Thoracic aorta (tissue), 2 donors: ENCODE measurements at places on chromosomes 1 and 21. TPM values are rescaled to one million over a fixed set of nuclear protein-coding genes. Genes with fewer than 3 reads are reported as not detected.
A peak's percentile ranks its signal among the peaks of the same experiment; 100 is the strongest.

IL22RA1 gene
- 0.21 TPM for total RNA-seq

SPTA1 gene
- not detected for total RNA-seq

SEC16B gene
- total RNA-seq: 6.8 TPM

FMO5 gene
- total RNA-seq: 1.9 TPM

TP73 gene
- total RNA-seq: not detected

PHTF1 gene
- 21.2 TPM for total RNA-seq

MX2 gene
- total RNA-seq: 22.4 TPM

S100A6 gene
- 608 TPM for total RNA-seq

LRRC38 gene
- not detected for total RNA-seq

SLAMF7 gene
- total RNA-seq: 0.71 TPM

DHX9 gene
- 62.7 TPM for total RNA-seq

THEM5 gene
- total RNA-seq: not detected

ASAP3 gene
- 28.2 TPM for total RNA-seq

CXADR gene
- not detected for total RNA-seq

RLF gene
- total RNA-seq: 22.5 TPM

GRCh38 chr1:6261615-6261995 lies 707 bp upstream of the GPR153 start:
- DNase-seq: no peak

GRCh38 chr1:152901631-152902030 lies 6.7 kb upstream of the IVL start:
- DNase-seq: no peak

- DNase-seq: no peak
Measured at GRCh38 chr1:98277118-98277517, 356.3 kb upstream of the DPYD start.

GRCh38 chr1:111441573-111442192 lies 7.4 kb downstream of the WDR77 start:
- DNase-seq: no peak

GRCh38 chr1:174534789-174535188 lies 87.0 kb downstream of the GPR52 start:
- DNase-seq: no peak

GRCh38 chr1:203126151-203126865 lies 1.2 kb upstream of the ADORA1 start:
- DNase-seq: no peak

DNA sequence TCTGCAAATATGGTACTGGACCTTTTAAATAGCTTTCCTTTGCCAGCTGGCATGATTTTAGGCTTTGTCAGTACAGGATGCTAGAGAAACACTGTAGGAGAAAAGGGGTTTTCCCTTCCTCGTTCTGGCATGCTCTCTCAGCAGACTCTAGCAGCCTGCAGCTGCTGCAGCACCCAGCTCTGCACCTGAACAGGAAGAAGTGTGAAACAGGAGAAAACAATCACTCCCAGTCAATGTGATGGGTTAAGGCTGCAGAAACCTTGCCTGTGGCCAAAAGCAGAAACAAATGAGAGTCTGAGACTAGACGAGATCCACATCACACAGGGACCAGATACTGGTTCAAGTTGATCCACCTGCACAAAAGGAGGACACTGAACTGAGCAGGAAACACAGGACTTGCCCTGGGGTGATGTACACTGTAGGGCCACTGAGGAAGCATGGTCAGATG lies 21.2 kb downstream of the OVGP1 start:
- no peak for DNase-seq

DNA sequence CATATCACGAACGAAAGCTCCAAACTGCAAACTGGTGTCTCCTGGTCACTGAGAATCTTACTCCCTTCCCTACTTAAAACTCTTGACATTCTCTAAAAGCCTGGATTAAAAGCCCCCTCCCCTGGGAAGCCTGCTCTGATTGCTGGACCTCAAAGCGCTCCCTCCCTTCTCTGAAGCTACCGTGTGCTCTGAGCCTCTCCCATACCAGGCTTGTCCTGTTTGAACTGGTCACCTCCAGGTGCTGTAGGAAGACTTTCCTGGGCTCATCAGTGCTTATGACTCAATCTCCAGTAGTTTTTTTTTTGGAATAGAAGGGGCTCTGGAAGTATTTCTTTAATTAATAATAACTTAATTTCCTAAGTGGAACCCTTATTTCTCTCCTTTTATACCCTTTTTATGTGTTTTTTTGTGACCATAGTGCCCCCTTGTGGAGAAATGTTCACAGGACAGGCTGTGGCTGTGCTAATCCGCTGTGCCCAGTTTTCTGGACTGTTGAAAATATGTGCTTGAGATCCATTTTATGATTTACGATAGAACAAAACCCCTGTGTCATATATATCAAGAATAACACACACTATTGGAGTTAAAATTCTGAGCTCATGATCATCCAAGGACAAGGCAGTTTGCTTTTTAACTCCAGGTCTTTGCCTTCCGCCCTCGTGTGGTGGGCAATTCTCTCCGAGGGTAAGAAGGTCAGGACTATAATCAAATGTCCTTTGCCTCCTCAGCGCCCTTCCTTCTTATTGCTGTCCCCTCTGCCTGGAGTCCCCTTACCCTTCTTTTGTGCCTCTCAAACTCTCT lies 16.9 kb downstream of the MTARC1 start:
- DNase-seq: no peak

- DNase-seq: no peak
Measured at GRCh38 chr1:199046618-199047017, 407.8 kb downstream of the PTPRC start.

GRCh38 chr1:114558544-114558943 lies 22.9 kb downstream of the BCAS2 start:
- no peak for DNase-seq

- no peak for DNase-seq
Measured at GRCh38 chr1:28354121-28354520, 15.4 kb upstream of the PHACTR4 start.

DNA sequence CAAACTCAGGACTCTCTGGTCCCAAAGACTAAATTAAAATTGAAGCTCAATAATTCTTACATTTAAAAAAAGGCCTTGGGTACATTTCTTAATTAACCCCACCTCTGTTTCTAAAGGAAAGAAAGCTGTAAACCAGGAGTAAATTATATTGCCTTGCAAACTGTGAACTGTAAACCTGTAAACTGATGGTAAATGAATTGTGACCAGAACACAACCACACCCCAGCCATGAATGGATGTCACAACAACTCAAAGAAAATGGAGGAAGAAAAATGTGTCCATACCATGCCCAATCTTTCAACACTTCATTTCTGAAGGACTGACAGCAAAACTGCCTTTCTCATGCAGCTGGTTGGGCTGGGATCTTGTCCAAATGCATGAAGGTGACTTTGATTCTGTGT lies 171.3 kb upstream of the C1orf87 start:
- no peak for DNase-seq

- DNase-seq: no peak
Measured at GRCh38 chr1:247924868-247925267, at the start of gene OR2AJ1. OR2AJ1 (plus strand) TSS chr1:247924889; CDS start chr1:247933769, 8,880 bp downstream.

- DNase-seq: no peak
Measured at GRCh38 chr1:19644395-19644680, 227 bp downstream of the NBL1 start.

DNA sequence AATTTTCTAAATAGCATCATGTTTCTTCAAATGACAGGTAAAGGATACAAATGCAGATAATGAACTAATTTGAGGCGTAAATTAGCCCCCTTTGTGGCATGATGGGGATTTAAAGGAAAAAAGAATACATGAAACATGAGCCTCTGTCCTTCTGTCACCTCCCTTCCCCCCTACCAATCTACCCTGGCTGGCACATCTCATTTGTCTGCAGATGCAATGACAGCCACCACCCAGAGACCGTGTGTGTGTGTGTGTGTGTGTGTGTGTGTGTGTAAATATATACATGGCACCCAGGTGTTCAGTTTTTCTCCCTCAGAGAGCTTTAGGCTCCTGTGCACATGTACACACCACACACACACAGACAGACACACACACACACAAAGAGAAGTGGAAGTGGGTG lies 451.1 kb downstream of the RWDD3 start:
- no peak for DNase-seq

DNA sequence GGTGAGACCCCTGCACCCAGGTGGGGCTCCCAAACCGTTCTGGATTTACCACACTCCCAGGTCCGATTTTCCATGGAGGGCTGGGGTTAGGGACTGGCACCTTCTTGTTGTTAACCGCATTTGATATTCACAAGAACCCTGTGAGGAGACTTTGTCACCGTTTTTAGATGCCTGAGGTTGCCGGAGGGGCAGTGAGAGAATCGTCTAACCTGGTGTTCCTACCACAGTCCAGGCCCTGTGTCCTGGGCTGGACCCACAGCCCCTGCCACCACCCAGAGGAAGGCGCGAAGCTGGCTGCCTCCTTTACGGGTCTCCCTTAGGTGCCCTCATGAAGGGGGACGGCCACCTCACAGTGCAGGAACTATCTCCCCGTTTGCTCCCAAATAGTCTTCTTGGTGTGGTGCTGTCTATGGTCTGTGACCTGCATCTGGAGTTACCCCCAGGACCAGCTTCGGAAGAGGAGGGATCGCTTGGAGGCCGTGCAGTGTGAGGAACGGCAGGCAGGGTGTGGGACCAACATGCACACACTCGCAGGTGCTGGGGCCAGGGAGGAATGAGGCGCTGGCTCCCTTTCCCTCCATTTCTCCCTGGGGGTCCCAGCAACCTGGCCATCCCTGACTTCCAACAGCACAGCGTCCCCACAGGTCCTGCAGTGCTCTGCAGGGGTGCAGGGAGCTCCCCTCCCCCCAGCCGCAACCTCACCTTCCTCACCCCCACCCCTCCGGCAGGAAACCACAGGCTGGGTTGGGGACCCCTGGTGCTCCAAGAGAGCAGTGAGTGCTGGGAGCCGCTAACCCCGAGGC lies 7.0 kb downstream of the SIM2 start:
- no peak for DNase-seq

DNA sequence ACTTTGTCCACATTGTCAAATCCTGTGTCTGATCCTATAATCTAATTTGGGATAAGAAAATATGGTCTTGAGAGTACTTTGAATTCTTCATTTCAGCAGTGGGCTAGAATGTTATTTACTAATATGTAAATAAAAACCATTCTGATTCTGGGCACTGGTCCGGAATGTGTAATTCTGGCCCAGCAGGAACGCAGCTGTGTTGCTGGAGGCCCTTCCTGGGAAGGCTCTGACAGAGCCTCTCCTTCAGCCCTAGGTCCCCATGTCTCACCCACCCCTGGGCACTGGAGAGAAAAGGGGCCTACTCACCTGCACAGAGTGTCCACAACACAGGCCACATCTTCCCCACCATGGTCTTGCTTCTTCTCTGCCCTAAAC lies 251 bp downstream of the GPA33 start:
- no peak for DNase-seq

GRCh38 chr21:42149656-42150473 lies 69.1 kb upstream of the ABCG1 start:
- DNase-seq: no peak

DNA sequence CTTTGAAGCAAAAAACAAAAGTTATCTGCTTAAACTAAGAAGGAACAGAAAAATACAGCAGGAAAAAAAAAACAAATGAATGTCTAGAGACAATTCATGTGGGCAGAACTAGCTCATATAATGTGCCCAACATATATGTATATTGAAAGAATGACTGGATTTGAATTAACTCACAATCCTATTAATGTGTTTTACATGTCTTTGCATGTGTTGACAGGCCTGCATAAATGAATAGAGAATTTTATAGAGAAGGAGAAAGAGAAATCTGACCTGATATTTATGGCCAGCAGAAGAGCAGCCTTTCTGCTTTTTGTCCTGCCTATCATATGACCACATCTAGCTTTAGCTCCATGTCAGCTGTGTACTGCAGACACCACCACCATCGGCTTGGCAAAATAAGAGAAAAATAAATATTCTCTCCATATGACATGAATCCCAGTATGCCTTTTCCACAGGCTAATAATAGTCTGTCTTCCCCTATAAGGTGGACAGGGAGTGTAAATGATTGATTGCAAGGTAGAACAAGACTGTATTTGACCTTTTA lies 171.5 kb upstream of the PALMD start:
- no peak for DNase-seq

DNA sequence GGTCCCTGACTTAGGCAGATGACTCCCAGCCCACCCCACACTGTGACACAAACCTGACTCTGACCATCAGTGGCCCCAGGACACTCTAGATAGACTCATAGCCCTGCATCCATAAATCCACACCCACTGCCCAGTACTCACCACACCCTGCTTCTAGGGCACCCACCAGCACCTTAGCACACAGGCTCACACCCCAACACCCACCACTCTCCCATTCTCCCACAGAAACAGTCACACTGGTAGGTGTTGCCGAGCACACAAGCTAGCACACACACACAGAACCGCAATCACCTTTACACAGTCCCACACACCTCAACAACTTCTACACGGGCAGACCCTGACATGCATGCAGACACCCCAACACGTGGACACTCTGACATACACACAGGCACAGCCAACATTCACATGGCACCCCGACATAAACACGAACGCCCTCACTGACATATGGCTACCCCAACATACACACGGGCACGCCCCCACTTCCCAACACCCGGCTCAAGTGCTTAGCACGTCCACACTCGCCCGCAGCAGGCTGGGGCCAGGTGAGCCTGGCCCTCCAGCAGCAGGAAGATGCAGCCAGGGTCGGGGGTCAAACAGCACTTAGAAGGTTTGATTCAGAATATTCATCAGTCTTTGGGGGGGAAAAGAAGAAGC lies 105.5 kb upstream of the TARDBP start:
- no peak for DNase-seq

GRCh38 chr1:58804853-58805565 lies 21.2 kb upstream of the JUN start:
- DNase-seq: no peak

DNA sequence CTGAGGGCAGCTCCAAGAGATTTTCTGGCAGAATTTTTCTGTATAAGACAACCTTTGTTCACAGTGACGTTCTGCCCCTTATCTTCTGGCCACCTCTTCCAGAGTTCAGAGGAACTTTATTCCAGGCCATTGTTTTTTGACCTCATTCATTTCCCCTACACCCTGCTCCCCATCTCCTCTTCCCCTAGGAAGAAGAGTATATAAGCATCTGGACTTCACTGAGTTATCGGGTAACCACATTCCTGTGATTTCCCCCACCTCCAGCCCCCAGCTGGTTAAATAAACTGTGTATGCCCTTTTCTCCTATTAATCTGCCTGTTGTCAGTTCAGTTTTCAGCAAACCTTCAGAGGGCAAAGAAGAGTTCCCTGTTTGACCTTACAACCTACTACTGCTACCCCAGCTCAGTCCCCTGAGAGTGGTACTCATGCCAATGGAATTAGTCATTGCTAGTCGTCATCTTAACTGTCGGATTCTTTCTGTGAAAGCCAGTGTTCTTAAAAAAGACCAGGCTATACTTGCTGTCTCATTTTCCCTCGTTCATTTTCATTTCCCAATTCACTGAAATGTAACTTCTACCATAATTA lies 14.3 kb upstream of the ALG14 start:
- peak; percentile 51 for DNase-seq

DNA sequence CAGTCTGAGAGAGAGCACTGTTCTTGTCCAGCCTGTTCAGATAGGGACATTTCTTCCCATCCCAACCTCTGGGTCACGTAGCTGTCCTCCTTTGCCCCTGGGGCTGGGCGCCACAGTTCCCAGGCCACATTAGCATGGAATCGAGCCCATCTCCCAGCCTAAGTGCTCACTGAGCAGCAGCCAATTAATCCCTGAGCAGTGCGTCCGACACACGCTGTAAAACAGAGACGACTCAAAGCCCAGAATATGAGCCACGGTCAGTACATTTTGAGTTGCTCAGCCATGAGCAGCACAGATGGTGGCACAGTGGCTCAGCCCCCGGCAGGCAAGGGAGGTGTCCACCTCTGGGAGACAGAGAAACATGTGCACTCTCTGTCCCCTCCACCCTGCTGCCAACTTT lies 267.4 kb downstream of the NPHP4 start:
- no peak for DNase-seq
